ENCODE measurements at places on chromosomes 1 and 21.

DNA sequence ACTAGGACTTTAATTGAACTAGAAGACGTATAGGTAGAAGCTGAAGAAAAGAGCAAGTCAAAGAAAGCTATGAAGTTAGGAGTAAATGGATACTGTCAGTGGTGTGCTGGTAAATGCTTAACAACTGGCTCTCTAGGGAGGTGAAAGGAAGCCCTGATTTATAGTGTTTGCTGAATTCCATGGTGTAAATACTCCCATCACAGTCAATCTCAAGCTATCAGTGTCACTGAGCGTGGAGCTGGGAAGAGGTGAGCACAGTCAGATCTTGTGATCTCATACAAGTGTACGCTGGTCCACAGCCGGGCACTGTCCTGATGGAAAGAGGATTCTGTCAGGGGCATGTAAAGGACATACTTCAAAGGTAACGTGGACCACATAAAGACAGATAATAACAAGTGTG is 28.3 kb downstream of the ELAPOR1 start:
- DNase-seq: no peak

- DNase-seq: no peak
Observed at GRCh38 chr1:159986093-159986492, 32.1 kb upstream of the SLAMF9 start.

- no peak for DNase-seq
Observed at GRCh38 chr1:31886866-31887265, 51.3 kb downstream of the PTP4A2 start.

GRCh38 chr21:45319461-45320211 is 31.9 kb upstream of the POFUT2 start:
- no peak for DNase-seq

- no peak for DNase-seq
Observed at GRCh38 chr1:113868387-113869083, 3.0 kb downstream of the PTPN22 start.

GRCh38 chr1:215669806-215670491 is 102.8 kb downstream of the KCTD3 start:
- no peak for DNase-seq

DNA sequence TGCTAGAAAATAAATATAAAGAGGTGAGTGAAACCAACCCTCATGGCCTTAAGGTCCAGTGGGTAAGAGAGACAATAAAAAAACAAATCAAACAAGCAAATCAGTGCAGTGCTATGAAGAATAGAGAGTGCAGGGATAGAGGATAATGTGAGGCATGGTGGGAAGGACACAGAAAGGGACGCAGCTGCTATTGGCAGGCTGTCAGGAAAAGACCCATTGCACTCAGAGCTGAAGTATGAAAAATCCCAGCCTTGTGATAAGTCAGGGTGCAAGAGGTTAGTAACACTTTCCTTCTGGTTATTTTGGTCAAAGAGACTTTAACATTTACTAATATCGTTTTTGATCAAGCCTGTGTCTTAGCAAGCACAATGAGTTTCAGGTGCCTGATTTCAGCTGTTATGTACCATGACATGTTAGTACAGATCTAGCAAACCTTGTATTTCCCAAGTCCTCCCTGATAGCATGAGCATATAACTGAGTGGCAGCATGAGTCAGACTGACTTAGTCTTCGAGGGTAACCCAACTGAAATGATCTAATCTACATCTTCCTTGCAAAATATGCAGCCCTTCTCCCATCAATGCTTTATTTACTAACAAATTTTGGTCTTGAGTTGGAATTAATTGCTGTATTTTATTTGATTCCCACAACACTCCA is 31.7 kb downstream of the CHML start:
- DNase-seq: no peak
